ENCODE measurements at places on chromosomes 7 and 10. TPM values are rescaled to one million over a fixed set of nuclear protein-coding genes. Genes with fewer than 3 reads are reported as not detected.

DNA sequence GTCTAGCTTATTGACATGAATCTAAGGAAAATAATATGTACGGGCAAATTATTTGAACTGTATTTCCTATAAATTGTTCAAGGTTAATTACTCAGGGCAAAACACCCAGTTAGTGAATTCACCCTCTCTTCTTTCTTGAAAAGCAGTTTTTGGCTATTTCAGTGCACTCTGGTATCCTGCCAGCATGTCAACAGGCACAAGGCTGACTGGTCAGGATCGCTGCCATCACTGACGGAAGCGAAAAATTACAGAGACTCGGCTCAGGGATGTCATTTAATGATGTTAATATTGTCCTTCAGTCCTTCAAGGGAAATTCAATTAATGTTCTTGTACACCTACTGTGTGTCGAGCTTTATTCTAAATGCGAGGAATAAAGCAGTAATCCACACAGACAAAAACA, 28.3 kb upstream of the OLAH start:
- no peak for DNase-seq

Gene CTAGE6
- total RNA-seq, result 2.3 TPM

DNA sequence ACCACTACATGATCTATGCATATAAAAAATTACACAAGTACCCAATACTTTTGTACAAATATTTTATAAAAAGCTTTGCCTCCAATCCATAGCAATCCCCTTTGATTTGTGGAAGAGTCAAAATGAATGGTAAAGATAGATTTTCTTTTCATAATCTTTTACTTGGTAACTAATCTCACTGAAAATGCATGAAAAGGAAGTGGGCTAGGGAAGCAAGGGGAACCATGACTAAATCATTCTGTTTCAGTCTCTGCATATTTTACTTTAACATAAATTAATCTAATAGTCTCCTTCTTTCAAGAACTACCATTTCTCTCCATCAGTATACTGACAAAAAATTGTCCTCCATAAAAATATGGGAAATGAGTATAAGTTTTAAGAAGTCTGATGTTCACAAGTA, 96.9 kb downstream of the TES start:
- DNase-seq, result no peak

GRCh38 chr10:10160821-10161312, 856.8 kb upstream of the CELF2 start:
- DNase-seq, result no peak

- DNase-seq, result peak; percentile 65
These were observed 435 bp upstream of the PWWP2B start for GRCh38 chr10:132396494-132397035.

GRCh38 chr10:32156031-32156495, 99.8 kb upstream of the KIF5B start:
- DNase-seq, result no peak

Gene HMX3
- not detected for total RNA-seq

Gene RAPGEF5
- not detected for total RNA-seq

DNA sequence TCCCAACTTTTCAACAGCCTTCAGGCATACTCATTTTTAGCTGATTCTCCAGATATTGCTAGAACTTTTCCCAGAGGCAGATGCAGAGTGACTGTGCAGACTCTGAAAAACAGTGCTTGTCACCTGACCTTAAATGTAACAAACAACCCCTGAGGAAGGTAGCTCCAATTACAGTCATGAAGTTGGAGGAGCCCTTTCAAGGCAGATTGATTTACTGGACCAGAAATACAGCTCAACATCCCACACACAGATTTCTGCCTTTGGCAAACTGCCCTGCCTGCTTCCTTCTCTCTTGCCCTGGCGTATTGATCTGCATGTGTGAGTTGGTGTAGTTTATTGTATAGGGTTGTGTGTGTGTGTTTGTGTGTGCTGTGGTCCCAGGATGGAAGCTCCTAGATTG, 38.5 kb downstream of the PYROXD2 start:
- no peak for DNase-seq

- DNase-seq, result no peak
These were observed 138.6 kb upstream of the GRB10 start for GRCh38 chr7:50921114-50921813.

Gene HHEX
- not detected for total RNA-seq

Gene CTTNBP2
- 0.16 TPM for total RNA-seq

DNA sequence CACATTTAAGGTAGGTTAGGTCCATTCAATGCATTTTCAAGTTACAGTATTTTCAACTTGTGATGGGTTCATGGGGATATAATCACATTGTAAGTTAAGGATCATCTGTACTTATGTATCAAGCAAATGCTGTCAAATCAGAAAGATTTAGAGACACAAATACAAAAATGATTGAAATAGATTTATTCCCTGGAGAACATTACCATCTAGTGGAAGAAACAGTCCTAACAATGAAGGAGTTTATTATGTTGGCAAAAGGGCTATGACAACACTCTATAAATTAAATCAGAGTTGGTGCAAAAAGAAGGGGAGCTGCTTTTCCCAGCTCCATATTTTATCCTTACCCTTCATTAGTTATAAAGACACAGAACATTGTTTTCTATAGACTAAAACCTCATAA, 69.0 kb downstream of the PRSS58 start:
- DNase-seq, result no peak

DNA sequence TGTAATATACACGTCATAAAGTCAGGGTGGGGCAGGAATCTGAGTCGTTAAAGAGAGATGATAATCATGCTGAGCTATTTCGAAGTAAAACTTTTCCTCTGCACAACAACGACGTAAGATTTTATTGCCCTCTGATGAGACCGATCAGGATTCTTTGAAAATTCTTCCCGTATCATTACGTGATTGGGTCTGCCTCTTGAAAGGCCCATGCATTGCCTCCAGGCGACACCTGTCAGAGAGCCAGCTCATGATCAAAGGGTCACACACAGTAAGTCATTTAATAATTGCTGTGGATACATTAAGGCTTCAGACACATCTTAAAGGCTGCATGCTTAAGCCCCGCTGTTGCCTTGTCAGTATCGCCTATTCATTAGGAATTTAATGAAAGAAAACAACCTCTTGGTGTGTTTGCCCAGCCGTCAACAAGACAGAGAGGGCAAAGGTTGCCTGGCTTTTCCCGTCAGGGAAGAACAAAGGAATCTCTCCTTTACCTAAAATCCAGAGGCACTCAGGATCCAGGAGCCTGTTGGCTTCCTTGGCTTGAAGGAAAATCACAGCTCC, 189.0 kb upstream of the SH2B2 start:
- DNase-seq, result no peak

DNA sequence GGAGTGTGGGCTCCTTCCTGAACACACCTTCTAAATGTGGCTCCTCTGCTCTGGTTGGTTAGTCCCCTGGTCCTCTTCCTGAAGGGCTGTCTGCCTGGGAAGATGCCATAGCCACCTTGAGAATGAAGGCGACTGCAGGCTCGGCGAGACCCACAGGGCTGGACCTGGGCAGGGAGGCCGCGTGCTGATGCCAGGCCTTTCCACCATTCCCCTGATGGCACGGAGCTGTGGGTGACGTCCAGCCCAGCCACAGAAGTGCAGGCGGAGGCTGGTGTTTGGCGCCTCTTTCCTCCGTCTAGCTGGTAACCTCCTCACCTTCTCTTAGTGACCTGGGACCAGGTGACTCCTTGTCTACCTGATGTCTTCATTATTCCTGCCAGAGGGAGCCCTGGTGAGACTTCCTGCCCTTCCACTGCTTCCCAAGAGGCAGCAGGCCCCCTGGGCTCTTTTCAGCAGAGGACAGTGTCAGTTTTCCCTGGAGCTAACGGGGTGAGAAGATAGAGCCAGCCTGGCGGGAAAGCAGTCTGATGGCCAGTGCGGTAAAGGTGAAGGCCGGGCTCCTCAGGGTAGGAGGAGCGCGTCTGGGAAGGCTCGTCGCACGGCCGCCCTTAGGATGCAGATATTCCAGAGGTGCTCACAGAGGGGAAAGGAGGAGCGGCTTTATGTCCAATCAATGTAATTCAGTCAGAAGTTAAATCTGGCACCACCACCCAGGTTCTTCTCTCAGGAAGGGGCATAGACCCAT, 34.9 kb downstream of the GBX1 start:
- DNase-seq, result no peak

Gene SLF2
- 43.6 TPM for total RNA-seq

Gene DTX2
- total RNA-seq, result 31.0 TPM

Gene CYP3A4
- total RNA-seq, result not detected

- no peak for DNase-seq
These were observed 44.2 kb upstream of the A1CF start for GRCh38 chr10:50929670-50930069.

GRCh38 chr10:130542761-130543160, 406.6 kb downstream of the GLRX3 start:
- DNase-seq, result no peak

DNA sequence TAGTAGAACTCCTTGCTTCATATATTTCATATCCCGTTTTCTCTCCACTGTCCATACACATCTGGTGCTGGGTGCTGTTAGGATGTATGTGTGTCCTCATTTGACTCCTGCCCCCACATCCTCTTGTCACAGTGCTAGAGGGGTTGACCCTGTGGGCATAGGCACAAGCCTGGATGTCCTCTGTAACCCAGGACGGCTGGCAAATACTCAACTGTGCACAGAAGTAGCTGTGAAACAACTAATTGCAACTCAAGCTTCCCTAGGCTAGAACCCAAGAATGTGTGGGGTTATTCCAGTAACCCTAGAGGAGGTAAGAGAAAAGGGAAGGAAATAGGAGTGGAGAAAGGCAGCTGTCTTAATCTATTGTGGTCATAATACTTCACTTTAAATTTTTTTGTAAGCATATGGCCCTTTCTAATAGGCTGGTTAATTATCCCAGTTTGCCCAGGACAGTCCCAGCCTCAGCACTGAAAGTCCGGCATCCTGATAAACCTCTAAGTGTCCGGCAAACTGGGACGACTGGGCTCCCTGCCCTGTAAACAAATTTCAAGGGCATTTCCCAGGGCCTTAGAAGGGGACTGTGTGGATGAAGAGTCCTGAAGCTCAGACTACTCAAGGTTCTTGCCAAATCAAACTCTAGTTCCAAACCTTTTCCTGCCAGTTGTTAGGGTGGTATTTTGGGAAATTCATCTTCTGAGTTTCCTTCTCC, 283.2 kb upstream of the CELF2 start:
- no peak for DNase-seq

Gene NPTX2
- total RNA-seq, result not detected

Gene LBX1
- total RNA-seq, result not detected

DNA sequence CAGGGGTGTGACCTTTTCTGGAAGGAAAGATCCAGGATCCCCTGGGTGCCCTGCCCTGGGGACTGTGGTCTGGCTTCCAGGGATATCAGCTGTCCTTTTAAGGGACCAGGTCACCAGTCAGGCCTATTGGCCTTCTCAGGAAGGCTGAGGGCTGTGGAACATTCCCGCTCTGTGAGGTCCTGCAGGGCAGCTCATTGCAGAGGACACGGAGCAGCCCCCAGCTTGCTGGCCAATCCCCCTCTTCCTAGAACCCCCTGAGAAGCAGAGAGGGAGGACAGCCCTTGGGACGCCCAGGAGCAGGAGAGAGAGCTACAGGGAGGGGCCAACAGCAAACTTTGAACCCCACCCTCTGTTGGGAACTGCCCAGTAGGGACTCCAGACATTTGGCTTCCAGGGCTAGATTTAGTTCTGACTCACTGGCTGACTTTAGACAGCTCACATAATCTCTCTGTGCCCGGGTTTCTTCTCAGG, 67.9 kb upstream of the COL13A1 start:
- DNase-seq, result no peak

- no peak for DNase-seq
These were observed 243.9 kb downstream of the SNX13 start for GRCh38 chr7:17696422-17696821.

DNA sequence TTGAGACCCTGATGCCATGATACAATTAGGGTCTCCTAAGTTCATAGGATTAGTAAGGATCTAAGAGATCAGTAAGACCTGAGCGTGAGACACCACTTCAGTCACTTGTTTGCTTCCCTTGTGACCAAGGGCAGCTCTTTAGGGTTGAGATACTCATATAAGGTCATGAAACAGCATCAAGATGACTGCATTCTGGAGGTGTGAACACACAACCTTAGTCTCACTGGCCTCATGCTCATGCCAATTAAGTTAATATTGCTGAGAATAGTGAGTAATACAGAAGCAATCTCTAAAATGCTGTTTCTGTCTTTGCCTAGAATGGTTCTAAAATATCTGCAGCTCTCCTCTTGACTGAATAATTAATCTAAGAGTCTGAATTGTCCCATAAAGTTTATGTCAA, 39.6 kb upstream of the KLHL7 start:
- DNase-seq, result no peak

GRCh38 chr10:131113165-131113564, 198.4 kb downstream of the TCERG1L start:
- no peak for DNase-seq

All from naive thymus-derived CD4-positive, alpha-beta T cell (primary cell).